Stimulated activated CD4-positive, alpha-beta T cell treated with anti-CD3 and anti-CD28 coated beads, TNF-alpha, amount 100 ng/mL, for 4 hours (primary cell): ENCODE measurements at places on chromosomes 2 and 18.

- no peak for DNase-seq
Observed at GRCh38 chr2:168538534-168538933, 82.5 kb downstream of the CERS6 start.

DNA sequence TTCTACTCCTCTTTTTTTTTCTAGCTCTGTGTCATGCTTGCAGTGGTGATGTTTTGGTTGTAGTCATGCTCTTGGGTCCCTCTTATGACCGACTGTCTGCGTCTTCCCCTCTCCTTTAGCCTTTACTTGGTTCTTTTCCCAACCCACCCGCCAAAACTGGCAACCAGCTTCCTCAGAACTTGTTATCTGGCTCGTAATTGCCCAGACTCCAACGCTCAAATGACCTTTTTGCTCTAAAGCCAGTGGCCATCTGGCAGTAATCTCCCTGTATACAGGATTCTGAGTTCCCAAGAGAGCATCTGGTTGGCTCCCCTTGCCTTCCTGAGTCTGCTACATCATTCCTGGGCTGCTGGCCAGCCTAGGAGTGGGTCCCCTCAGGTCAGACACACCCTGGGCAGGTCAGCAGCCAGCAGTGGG lies 147.2 kb downstream of the MGAT5 start:
- no peak for DNase-seq

DNA sequence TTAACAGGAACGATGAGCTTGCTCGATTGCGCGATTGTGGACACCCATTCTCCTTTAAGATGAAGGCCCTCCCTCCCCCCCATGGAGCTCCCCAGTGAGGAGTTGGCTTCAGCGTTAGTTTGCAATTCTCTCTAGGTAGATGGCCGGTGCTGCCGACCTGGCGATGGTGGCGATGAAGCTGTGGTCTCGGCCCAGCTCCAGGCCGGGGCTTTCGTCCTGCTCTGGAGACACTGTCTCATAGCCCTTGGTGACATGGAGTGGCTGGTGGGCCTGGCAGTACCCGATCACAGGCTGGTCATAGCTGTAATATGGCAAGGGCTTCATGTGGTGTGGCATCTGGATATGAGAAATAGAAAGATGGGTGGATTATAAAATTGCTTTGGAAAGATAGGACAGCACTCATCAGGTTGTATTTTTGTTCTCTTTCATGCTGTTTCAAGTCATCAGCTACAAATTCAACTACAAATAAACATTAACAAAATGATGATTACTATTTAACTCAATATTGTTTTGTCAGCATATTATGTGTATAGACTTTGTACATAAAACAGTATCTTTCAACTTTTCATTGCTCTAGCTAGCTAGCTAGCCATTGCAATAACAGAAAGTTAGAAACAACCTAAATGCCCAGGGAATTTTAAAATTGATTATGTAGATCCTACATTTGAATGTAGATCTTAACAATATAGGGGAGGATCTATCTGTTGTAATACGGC lies 773.4 kb downstream of the LRRTM4 start:
- DNase-seq = no peak

DNA sequence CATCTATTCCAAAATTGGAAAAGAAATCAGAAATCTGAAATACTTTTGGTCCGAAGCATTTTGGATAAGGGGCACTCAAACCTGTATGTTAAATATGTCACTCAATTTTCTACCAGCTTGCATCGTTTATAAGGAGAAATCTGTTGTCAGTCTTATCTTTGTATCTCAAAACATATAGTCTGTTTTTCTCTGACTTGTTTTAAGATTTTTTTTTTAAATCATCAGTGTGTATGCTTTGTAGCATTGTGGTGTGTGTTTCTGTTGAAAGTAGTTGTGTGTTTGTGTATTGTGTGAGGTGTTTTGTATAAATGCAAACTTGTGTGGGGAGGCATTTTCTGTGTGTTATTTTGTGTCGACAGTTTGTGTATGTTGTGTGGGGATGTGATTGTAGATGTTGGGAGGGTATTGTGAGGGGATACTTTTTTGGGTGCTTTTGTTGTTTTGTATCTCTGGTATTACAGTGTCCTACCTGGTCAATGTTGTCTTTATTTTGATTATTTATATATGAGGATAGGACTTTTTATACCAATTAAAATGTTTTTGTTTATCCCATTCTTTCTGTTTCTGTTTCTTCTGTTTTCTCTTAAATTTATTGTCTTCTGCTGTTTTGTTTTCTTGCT lies 30.9 kb downstream of the SMCHD1 start:
- DNase-seq = no peak

GRCh38 chr2:144674071-144674470 lies 154.2 kb upstream of the ZEB2 start:
- no peak for DNase-seq

GRCh38 chr2:212259226-212259625 lies 279.4 kb downstream of the ERBB4 start:
- DNase-seq = no peak
